ENCODE measurements at places on chromosomes 6 and 20. TPM values are rescaled to one million over a fixed set of nuclear protein-coding genes. Genes with fewer than 3 reads are reported as not detected.

The ZSWIM1 gene
- 11.2 TPM for total RNA-seq

The ZFP64 gene
- 8.4 TPM for total RNA-seq

The HAO1 gene
- not detected for total RNA-seq

The ADGRF5 gene
- 42.1 TPM for total RNA-seq

The MYLK4 gene
- 1.2 TPM for total RNA-seq

The SEL1L2 gene
- total RNA-seq: 1.4 TPM
